ENCODE measurements at places on chromosomes 5 and 9.

- no peak for DNase-seq
These were observed 1.5 kb downstream of the GDNF start for GRCh38 chr5:37838152-37838932.

GRCh38 chr5:123084730-123085605, 4.1 kb upstream of the PRDM6 start:
- no peak for DNase-seq

- DNase-seq = no peak
These were observed 182.4 kb downstream of the RGS3 start for GRCh38 chr9:113645978-113646253.

- DNase-seq = no peak
These were observed 31.2 kb downstream of the ZNF618 start for GRCh38 chr9:113907282-113907681.

- no peak for DNase-seq
These were observed 4.0 kb downstream of the NAIF1 start for GRCh38 chr9:128062846-128063831.

DNA sequence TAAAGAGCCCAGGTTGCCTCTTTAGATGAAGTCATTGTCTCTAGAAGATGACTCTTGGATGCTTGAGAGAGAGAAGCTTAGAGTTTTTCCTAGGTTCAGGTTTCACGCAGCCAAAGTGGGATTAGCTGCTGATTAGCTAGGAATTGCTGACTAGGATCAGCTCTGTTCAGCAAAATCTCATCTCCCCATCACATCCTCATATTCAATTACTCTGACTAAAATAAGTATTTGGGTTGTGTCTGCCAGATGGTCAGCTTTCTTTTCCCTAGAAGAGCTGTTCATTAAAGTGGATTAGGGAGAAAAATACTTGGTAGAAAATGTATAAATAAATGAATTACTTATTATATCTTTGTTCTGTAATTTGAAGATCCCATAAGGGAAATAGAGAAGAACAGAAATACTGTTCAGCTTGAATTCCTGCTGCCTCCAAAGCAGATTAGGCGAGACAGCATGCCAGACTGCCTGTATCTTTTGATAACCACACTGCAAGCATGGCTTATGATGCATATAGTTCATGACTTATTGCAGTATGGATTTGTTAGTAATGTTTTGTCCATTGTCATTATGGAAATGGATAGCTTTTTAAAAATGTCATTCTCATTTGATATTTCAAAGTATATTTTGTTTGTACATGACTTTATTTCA, 184.8 kb upstream of the CD180 start:
- DNase-seq = no peak

DNA sequence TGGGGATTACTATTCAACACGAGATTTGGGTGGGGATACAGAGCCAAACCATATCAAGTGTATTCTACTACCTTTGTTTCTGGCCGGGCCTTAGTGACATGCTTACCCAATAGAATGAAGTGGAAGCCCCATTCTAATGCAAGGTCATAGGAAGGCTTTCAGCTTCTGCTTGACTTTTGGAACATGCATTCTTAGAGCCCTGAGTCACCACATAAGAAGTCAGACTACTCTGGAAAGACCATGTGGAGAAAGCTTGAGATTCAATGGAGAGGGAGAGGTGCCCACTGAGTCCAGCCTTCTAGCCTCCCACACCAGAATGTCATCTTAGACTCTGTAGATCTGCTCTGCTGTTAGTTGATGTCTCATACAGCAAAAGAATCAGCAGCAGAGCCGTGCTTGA, 155.7 kb upstream of the FBN2 start:
- DNase-seq = no peak

DNA sequence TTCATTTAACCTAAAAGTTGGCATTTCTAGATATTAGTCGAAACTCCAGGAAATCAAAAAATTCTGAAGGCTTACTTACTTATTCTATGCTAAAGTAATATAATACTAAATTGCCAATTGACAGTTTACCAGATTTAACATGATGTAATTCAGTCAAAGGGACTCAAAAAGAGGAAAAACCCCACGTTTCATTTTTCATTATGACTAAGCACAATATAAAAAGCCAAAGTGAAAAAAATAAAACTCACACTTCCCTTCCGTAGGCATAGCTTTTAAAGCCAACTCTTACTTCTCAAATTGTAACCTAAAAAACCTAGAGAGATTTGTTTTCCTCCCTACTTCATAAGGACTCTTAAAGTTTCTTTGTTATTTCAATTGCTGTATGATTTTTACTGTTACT, 146.6 kb downstream of the RAPGEF6 start:
- DNase-seq = peak; percentile 92

- DNase-seq = no peak
These were observed 54.7 kb downstream of the ESM1 start for GRCh38 chr5:54930736-54931135.

DNA sequence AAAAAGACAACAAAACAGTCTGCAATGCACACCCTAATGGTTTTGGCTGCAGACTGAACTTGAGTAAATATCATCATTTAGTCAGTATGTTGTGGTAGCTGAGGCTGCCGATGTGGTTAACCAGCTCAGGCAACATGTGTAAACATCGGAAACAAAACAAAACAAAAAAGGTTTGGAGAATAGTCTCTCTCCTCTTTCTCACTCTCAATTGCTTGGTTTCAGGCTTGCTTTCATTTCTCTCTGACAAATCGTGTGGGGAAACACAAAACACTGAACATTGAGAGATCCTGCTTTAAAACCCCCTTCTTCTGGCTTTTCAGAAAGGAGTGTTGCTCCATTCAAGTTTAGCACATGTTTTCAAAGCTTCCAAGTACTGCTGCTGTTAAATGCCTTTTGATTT, 453.3 kb downstream of the BNC2 start:
- peak; percentile 63 for DNase-seq

DNA sequence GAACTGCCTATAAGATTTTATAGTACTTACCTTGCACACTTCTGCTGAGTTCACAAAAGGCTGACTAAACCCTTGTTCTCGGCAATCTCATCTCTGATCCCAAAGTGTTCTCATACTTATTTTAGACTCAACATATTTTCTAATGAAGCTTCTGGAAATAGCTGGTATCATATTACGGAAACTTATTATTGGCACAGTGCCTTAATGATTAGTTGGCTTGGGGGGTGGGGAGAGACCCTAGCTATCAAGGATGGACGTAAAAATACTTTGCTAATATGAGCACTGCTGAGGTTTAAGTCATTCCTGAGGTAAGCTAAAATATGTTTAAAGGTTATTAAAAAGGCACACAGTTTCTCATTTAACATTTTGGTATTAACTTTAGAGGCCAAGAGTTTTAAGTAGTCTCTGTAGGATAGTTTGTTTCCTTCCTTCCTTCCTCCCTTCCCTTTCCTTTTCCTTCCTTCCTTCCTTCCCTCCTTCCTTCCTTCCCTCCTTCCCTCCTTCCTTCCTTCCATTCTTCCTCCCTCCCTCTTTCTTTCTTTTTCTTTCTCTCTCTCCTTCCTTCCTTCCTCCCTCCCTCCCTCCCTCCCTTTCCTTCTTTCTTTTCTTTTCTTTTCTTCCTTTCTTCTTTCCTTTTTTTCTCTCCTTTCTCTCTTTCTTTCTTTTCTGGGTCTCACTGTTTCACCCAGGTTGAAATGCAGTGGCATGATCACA, 31.5 kb downstream of the ZSWIM6 start:
- DNase-seq = no peak
